ENCODE measurements at places on chromosomes 3 and 15.

GRCh38 chr15:63121382-63122001, at the start of gene LACTB:
TSS of gene LACTB (plus strand) at chr15:63121861. CDS start at chr15:63121872, 11 bp downstream.
- peak; percentile 81 for DNase-seq

GRCh38 chr3:45890405-45890804, 4.1 kb downstream of the CCR9 start:
- no peak for DNase-seq

GRCh38 chr3:38177181-38177580, 11.8 kb downstream of the OXSR1 start:
- no peak for DNase-seq

- no peak for DNase-seq
Observed at GRCh38 chr3:104510131-104510849, 856.4 kb upstream of the ALCAM start.

- no peak for DNase-seq
Observed at GRCh38 chr3:131114256-131114655, 87.6 kb downstream of the NEK11 start.

DNA sequence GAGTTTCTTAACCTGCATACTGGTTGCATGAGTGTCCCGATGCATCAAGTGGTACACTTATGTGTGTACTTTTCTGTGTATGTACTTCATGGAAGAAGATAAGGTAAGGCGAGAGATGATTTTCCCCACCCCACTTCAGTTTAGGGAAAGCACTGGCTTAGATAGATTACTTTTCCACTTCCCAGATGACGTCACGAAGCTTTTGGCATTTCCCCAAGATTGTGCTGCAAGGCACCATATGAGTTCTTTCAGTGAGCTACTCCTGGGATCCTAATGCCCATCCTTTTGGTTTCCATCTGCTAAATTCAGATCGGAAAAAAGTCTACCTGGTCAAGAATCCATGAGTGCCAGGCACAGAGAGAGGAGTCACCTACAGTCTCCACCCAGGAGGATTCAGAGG, 4.5 kb downstream of the IL17RB start:
- peak; percentile 16 for DNase-seq

DNA sequence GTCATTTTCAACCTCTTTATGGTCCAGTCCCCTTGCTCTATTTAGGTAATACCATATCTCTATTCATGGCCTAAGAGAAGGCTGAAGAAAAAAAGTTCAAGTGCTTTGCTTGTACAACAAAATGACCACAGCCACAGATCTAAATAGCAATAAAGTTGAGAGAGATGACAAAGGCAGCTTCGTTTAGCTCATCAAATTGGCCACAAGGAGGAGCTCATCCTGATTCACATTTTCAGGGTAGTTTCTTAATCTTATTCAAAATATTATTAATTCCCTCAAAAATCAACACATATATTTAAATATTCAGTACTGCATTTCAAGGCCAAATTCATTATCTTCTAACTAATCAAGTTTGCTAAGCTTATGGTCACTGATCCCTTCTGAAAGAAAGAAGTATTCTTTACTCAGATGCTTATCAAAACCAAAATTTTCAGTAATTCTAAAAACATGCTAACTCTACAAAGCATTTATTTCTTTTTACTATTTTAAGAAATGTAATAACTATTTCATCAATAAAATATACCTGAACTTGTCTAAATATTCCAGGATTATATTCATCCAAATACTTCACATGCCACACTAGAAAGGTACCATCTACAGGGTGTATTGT, 85.5 kb downstream of the DMXL2 start:
- DNase-seq = peak; percentile 2

DNA sequence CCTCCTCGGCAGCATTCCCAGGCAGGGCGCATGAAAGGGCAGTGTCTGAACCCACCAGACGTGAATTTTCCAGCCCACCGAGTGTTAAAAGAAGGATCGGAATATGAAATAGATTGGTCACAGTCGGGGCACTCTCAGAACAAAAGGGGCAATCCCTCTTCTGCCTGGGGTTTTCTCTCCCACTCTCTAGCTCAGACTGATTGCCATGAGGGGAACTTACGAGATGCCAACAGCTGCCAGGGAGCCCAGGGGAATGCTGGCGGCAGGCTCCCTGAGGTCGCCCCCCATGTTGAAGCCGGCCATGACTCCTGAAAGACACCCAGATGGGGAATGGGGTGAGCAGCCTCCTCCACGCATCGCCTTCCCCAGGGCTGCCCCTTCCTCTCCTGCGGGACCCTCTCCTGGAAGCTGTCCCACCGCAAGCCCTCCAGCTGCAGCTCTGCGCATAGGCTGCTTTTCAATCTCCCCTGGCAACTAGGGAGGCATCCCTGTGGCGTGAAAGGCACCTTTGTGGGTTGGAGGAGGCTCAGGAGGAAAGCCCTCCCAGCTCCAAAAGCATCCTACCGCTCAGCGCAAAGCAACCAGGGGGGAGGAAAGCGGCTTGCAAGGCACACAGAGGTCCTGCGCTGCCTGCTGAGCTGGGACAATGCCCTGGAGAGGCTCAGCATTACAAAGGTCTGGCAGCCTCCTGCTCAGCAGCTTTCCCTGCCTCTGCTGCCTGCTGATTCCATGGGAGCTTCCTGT, 64.8 kb upstream of the HEG1 start:
- DNase-seq = no peak

- DNase-seq = no peak
Observed at GRCh38 chr3:152834776-152835600, at the start of gene P2RY1. TSS of gene P2RY1 (plus strand) at chr3:152835131. CDS start at chr3:152835783, 652 bp downstream.

GRCh38 chr3:79726786-79727185, 41.0 kb downstream of the ROBO1 start:
- DNase-seq = no peak

DNA sequence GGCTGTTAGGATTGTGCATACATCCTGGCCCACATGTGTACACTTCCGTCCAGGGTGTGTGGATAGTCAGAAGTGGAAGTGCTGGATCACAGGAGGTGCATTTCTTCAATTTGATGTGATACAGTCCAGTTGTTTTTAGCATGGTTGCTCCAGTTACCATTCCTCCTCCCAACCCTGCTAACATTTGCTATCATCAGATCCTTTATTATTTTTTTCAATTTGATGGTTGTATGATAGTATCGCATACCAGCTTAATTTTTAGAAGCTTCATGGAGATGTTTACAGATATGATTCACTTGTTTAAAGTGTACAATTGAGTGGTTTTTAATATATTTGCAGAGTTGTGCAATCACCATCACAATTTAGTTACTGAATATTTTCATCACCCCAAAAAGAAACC, 202.7 kb downstream of the ITPR1 start:
- DNase-seq = no peak

DNA sequence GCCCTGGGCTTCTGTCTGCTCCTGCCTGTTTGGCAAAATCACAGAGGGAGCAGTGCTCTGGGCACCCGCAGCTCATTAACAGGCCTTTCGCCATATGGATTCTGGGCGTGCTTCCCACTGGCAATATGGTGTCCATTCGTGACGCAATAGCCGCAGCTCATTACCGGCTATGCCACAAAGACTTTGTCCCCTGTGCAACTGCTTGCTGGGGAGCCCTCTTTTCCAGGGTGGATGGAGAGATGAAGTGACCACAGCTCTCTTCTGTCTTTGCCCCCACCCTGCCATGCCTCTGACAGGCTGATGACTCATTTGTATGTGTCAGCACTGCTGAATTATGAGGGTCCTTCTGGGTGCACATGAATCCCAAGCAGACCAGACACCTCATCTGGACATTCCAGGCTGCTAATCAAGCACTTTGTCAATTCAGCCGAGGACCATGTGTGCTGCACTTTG, 214.3 kb upstream of the FEZF2 start:
- peak; percentile 94 for DNase-seq

DNA sequence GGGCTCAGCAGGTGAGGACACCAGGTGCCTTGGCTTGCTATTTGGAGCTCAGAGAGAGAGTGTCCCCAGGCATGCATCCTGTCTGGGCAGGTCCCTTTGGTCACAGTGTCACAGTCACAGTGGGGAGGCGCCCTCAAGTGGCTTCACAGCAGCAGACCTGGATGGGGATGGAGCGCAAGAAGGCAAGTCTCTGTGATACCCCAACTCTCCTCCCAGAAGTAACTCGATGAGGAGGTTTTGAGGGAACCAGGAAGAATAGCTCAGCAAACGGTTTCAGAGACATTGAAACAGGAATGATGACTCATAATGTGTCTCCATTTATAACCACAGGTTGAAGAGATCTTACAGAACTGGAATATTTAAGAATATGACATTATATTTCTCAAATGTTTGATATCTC, 66.5 kb upstream of the SH3GL3 start:
- DNase-seq = no peak

GRCh38 chr3:145170121-145170520, 990.9 kb downstream of the PLOD2 start:
- DNase-seq = no peak

DNA sequence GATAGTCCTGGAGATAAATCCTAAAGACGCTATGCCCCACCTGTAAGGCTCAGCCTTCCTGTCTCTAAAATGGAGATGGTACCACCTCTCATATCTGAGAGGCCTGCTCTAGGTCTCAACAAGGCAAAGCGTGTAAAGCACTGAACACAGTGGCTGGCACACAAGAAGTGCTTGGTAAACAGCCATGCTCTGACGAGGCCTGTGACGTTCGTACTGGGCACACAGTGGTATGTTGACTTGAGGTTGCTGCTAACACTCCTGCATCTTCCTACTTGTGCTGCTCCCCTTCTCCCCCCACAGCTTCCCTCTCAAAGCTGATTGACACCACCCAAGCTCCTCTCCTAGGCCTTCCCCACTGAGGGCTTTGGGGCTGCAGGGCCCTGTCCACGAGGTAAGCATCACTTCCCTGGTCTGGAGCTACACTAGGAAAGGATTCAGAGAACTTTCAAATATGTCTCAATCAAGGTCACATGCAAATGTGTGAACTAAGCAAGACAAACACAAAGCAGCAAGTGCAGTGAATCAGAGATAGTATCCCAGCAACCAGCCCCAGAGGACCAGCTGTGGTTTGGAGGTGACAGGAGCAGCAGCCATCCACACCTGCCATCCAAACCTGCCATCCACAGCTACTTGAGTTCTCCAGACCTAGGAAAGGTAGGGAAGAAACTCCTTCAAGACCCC, 177.5 kb downstream of the STT3B start:
- DNase-seq = no peak

- no peak for DNase-seq
Observed at GRCh38 chr3:182981038-182981380, 671 bp upstream of the DCUN1D1 start.

- peak; percentile 56 for DNase-seq
Observed at GRCh38 chr3:102181175-102181920, 253.5 kb upstream of the ZPLD1 start.

- no peak for DNase-seq
Observed at GRCh38 chr3:53705024-53705745, 141.0 kb downstream of the CHDH start.
